ENCODE measurements at places on chromosomes 6 and 20. TPM values are rescaled to one million over a fixed set of nuclear protein-coding genes. Genes with fewer than 3 reads are reported as not detected.

The HLA-DRB5 gene
- not detected for total RNA-seq

The PTPN1 gene
- 26.4 TPM for total RNA-seq

The DDAH2 gene
- 62.2 TPM for total RNA-seq

The C6orf132 gene
- total RNA-seq, result 48.3 TPM

The MYLK2 gene
- total RNA-seq, result not detected

The CGA gene
- not detected for total RNA-seq

Measured in GM23338 (cell line).